Ovary (tissue), 10 donors: ENCODE measurements at places on chromosomes 2 and 18.

DNA sequence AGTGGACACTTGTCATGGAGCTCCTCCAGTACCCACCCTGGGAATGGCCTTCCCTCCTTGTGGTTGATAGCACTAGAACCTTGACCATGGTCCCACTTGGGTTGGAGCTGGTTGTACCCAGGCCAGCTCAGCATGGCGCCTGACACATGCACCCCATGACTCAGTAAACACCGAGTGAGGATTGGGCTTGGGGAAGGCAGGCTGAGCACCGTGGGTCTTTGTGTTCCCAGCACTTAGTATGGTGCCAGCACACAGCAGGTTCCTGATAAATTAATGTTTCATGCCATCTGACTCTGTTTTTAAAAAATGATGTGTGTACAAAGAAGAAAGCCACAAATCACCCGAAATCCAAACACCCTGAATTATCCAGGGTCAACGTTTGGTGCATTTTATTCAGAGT is 69.8 kb downstream of the CIB4 start:
- DNase-seq = no peak

DNA sequence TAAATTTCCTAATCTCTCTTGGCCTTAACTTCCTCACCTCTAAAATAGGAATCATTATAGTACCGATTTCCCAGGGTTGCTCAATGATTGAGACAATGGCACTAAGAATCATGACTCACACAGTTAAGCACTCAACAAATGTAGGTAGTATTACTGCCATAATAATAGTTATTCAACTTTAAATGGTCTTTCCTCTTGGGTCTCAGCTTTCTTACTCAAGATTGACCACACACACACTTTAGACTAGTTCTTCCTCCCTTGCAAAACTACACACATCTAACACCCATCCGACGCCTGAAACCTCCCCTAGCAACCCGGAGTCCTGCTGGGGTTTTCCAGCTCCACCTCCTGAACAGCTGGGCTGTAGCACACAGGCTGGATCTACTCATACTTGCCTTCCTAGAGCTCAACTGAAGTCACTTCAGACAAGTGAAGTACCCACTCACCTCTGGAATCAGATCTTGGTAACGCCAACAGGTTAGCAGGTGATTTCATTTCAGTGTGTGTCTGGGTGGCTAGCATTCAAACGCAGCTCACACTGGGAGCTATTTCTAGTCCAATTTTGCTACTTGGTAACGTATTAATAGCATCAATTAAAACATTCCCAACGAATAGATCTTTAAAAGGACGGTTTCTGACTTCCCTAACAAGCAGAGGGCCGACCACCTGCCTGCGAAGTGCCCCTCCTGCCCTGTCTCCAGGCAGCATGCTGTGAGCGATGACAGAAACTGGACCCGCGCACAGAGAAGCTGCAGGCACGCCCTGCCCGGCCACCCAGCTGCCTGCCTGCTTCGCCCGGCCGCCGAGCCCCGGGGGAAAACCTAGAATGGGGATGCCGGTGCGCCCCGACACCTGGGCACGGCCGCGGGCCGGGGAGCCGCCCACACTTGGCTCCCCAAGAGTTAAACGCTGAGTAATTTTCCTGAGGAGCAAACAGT is 1.1 kb downstream of the UXS1 start:
- peak; percentile 33 for DNase-seq

DNA sequence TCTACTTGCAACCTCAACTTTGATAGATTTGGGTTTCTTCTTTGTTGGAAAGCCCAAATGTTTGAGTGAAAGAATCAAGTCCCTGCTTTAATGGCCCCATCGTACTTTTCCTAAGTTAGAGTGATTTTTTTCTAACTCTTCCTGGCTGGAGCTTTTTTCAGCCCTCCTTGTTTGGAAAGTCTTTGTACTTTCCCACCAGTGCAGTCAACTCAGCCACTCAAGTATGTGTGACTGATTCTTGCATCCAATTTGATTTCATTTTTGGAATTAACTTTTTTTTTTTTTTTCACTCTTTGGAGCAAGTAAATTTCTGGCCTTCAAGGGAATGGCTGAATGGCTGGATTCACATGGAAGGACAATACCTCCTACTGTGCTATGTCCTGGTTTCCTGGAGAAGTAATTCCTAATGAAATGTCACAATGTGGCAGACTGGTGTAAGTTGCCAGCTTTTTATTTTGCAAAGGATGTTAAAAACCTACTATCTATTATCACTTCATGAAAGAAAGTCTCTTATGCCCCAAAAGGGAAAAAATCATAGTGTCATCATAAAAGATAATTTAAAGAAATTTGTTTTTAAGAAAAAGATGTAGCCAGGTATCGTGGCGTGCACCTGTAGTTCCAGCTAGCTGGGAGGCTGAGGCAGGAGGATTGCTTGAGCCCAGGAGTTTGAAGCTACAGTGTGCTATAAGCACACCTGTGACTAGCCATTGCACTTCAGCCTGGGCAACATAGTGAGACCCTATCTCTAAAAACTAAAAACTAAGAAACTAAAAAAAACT is 76.0 kb upstream of the ZFP36L2 start:
- DNase-seq = no peak

DNA sequence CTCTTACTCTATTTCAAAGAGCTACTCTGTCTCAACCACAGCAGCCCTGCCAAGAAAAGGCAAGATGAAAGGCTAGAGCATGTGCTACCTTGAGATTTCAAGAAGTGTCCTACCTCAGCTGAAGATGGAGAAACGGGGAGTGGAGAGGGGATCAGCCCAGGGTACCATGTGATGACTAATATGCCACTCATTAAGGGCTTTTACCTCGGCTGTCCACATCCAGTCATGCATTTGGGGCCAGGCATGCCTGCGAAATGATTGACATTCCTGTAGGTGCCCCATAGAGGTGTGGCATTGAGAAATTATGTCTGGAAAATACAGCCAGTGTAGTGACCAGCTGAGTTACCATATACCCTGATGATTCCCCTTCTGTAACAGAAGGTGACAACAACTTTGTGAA is 96.1 kb downstream of the NRP2 start:
- DNase-seq = no peak

DNA sequence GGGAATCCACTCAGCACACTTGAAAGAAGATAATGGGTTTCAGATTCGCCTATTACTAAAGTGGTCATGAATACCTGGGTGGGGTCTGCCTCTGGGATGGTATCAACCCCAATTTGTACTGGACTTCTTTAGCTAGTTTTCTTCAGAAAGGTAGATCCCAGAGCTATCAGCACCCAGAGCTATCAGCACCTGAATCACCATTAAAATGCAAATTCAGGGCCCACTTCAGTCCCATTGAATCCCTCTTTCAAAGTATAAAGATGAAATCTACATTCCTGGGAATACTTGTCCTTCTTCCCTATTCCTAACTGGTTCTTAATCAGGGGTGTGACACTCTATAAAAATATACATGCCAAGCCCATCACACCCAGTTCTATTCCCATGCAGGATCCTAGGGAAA is 914.3 kb downstream of the DCC start:
- DNase-seq = no peak

DNA sequence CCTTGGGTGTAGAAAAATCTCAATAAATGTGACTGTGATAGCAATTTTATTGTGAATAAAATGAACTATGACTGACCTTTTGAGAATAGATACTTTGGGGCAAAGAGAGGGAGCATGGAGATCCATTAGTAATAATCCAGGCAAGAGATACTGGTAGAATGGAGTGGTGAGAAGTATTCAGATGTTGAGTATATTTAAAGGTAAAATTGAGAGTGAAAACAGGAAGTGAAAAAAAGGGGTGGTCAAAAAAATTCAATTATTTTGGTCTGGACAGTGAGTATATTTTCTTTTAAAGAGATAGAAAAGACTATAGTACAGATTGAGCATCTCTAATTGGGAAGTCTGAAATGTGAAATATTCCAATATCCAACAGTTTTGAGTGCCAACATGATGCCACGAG is 1515.6 kb upstream of the NXPH2 start:
- DNase-seq = no peak

DNA sequence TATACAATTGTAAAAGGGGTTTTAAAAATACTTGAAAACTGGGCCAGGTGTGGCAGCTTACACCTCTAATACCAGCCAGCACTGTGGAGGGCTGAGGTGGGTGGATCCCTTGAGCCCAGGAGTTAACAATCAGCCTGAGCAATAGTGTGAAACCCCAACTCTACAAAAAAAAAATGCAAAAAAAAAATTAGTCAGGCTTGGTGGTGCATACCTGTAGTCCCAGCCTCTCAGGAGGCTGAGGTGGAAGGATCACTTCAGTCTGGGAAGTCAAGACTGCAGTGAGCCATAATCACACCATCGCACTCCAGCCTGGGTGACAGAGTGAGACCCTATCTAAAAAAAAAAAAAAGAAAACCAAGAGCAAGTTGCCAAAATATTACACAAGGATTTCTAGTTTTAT is 182.7 kb downstream of the UBE2E3 start:
- no peak for DNase-seq

DNA sequence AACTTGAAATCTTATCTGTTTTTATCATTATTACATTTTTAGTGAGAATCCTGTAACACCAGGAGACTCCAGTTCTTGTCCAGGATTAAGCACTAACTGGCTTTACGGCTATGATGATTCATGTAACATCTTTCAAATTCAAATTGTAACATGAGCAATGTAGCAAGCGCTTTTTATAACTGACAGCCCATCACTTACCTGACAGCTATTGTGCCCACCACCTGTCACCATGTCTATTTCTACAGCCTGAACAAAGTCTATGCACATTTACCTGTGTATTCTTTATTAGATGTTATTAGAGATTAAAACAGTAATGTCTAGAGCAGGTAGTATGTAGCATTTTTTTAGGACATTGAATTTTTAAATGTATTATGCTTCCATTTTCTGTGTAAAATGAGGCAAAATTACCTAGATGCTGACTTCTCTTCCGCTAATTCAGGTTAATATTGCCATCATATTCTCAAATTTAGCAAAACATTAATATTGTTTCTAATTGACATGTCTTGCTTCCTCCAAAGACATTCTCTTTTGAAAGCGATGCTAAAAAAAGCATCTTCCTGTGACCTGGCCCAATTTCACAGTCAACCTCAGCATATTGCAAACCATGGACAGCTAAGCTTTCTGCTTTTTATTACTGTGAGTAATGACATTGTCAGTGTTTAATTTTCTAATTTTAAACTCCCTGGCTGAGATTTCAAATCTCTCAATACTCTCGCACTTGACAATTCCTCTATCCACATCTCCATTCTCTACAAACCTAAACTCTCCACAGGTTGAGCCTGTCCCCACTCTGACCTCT is 37.8 kb downstream of the RIT2 start:
- no peak for DNase-seq

DNA sequence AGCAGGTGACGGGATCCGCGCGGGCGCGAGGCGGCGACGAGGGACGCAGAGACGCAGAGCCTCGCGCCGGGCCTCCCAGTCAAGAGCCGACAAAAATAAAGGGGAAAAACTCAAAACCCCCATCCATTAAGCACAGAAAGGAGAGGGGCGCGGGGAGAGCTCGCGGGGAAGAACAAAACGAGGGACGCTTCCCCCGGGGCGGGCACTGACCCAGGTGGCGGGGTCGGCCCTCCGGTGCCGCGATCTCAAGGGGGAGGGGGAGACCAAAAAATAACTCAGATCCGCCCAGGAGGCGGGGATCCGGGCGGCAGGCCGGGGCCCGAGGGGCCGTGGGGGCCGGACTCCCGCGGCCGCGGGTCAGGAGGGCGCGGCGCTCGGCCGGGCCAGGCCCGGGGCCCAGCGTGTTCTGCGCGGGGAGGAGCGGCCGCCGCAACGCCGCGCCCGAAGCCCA is 597 bp downstream of the RNF103 start:
- peak; percentile 73 for DNase-seq

- no peak for DNase-seq
Observed at GRCh38 chr2:168350380-168350779, 103.0 kb upstream of the STK39 start.

DNA sequence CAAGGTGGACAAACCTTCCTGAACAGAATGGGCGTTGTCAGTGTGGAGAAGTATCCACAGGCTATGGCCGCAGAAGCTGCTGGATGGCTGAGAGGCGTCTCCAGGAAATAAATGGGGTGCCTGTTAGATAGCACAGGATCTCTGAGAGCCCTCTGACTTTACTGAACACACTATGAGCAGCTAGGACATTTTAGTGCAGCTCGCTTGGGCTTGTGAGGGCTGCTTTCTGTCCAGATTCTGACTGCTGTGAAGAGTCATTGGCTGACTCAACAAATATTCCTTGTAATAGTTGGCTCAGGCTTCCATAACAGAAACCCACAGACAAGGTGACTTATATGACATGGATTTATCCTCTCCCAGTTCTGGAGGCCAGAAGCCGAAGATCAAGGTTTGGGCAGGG is 100.2 kb upstream of the SNTG2 start:
- DNase-seq = no peak

- peak; percentile 19 for DNase-seq
Observed at GRCh38 chr2:54240515-54241469, 15.2 kb downstream of the TSPYL6 start.

DNA sequence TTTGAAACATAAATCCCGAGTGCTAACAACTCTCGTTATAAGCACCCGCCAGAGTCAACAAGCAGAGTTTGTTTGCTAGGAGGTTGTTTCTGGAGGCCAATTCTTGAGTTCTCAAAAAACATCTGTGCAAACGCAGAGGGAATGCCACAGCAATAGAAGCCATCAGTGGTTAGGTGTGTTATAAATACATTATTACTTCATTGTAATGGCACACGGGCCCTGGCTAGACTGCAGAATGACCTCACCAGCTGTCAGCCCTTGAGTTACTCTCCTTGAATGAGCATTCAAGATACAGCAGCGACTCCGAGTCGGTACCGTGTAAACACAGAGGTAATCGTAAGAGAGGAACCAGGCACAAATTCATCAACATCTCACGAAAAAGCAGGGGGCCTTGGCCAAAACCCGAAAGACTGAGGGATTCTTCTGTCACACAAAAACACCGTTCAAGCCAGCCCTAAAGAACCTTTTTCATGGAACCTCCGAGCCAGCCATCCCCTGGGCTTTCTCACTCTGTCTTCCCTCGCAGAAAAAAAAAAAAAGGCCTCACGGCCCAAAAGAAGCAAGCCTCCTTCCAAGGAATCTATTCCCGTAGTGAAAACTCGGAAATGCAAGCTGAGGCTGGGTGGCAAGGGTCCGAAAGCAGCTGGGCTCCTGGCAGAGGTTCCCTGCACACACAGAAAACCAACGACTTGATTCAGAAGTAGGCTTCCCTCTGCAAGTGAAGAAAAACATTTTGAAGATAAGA is 133.7 kb upstream of the MEIS1 start:
- no peak for DNase-seq

GRCh38 chr2:206713746-206714145 is 4.5 kb downstream of the DYTN start:
- no peak for DNase-seq

DNA sequence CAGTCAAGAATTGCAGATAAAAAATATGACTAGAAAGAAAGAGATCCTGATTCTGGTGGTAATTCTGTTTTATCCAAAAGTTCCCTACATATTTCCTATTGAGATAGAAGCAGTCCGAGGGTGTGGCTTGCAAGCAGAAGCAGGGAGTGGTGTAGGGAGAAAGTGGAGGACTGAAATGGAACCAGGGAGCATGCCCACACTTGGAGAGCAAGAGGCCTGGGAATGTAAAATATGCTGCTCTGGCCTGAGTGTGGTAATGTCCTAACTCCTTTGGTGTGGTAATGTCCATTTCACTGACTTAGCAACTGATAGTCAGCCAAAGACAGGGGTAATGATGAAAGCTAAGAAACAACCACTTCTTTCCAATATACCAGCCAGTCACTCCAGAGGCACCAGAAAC is 30.1 kb upstream of the FMNL2 start:
- DNase-seq = no peak

GRCh38 chr2:63257473-63257872 is 206.8 kb downstream of the OTX1 start:
- no peak for DNase-seq

- DNase-seq = no peak
Observed at GRCh38 chr2:28499282-28499681, 3.4 kb downstream of the PLB1 start.

GRCh38 chr2:232419245-232420072 is 12.8 kb downstream of the ALPG start:
- no peak for DNase-seq
